RWPE1 (cell line): ENCODE measurements at places on chromosomes 5 and 9.

- DNase-seq: no peak
Observed at GRCh38 chr5:72057816-72058215, 49.5 kb upstream of the MAP1B start.

DNA sequence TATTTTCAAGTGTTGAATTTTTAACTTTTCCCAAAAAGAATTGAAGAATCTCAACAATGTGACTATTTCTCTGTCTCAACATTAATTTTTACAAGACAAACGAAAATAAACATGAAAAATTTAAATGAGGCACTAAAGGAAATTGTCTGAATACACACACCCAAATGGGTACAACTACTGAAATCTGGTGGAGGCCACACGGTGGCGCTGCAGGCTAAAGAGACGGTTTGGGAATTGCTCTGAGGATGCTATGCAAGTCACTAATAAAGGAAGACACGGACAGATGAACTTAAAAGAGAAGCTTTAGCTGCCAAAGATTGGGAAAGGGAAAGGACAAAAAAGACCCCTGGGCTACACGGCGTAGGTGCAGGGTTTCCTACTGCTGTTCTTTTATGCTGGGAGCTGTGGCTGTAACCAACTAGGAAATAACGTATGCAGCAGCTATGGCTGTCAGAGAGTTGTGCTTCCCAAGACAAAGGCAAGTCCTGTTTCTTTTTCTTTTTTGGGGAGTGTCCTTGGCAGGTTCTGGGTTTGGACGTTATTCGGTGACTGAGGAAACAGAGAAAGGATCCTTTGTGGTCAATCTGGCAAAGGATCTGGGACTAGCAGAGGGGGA lies at the start of gene PCDHB10:
PCDHB10 (plus strand) TSS at position 244 of the 616 bp plus-strand sequence; CDS start at position 444, 200 bp downstream.
- no peak for DNase-seq

DNA sequence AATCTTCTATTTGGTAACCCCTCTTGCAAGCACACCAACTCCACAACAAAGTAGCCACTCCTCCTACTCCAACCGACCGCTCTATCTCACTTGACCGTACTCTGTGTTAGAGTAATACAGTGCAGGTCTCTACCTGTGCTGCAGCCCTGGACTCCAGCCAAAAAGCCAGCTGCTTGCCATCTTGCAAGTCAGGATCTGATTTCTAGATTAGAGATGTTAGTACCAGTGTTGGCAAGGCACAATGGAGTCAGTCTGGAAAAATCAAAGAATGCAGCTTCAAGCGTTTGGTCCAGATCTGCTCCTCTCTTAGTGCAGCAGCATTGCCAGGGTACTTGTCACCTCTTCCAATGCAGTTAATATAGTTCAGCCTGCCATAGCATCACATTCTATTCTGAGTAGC lies 477.6 kb downstream of the ZSWIM6 start:
- peak; percentile 88 for DNase-seq

GRCh38 chr9:95070549-95071021 lies 246.9 kb downstream of the FANCC start:
- no peak for DNase-seq

- no peak for DNase-seq
Observed at GRCh38 chr5:51895834-51896233, 512.6 kb downstream of the ISL1 start.

DNA sequence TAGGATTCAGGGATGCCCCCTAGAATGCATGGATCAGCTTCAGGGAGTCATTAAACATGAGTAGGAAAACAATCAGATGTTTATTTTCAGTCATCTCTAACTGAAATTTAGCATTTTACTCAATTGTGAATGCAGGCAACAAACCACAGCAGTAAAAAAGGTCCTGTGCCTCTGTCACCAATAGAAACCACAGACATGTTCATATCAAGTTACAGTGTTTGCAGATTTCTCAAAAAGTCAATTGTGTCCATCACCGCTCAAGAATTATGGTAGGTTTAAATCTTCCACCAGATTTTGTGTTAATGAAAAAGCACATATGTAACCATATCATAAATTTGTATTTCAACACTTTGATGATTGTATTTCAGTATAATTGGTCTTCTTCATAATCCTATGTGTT lies 68.4 kb upstream of the SLC1A1 start:
- DNase-seq: no peak

- DNase-seq: peak; percentile 53
Observed at GRCh38 chr5:92017776-92018175, 634.7 kb upstream of the ARRDC3 start.

DNA sequence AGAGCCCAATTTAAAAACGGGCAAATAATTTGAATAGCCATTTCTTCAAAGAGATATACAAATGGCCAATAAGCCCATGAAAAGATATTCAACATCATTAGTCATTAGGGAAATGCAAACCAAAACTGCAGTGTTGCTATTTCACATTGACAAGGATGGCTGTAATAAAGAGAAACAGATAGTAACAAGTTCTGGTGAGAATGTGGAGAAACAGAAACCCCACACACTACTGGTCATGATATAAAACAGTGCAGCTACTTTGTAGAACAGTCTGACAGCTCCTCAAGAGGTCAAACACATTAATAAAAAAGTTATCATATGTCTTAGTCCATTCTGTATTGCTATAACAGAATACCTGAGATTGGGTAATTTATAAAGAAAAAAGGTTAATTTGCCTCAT lies 237.0 kb upstream of the GRAMD2B start:
- DNase-seq: no peak

DNA sequence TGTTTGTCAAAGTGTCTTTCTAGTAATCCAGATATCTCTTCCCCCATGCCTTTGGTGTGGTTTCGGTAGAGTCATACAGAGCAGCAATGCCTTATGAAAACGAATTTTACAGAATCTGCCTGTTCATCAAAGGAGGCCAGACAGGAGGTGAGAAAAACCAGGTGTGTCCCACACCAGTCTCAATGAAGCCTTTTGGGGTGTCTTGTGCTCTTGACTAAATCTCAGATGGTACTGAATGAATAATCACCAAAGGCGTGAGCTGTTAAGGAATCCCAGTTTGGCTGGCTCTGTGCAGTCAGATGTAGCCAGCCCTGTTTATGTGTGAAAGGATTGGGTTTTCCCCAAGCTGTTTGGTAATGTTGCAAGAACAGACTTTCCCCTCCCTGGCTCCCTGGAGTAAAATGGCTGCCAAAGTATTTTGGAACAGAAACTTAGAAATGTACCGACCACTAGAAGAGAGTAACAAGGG lies 70.8 kb upstream of the CDKN2B start:
- DNase-seq: no peak
